Colonic mucosa (tissue), 4 donors: ENCODE measurements at places on chromosomes 1 and 21. TPM values are rescaled to one million over a fixed set of nuclear protein-coding genes. Genes with fewer than 3 reads are reported as not detected.
A peak's percentile ranks its signal among the peaks of the same experiment; 100 is the strongest.

- DNase-seq, result no peak
- H3K27ac ChIP-seq, result no peak overlapping the region
- no peaks in the 10 kb centered on the region for H3K36me3 ChIP-seq
- H3K4me1 ChIP-seq, result no peaks in the 10 kb centered on the region
- no peak overlapping the region for H3K4me3 ChIP-seq
These were observed 68.3 kb downstream of the ADSS2 start for GRCh38 chr1:244383278-244383884.

GRCh38 chr1:150619576-150620509 lies 9.6 kb downstream of the ENSA start:
- no peak for DNase-seq
- H3K27ac ChIP-seq, result peak overlapping the region; percentile 50
- H3K36me3 ChIP-seq, result peaks cover 3% of the 10 kb centered on the region
- H3K4me1 ChIP-seq, result peaks cover 15% of the 10 kb centered on the region
- no peak overlapping the region for H3K4me3 ChIP-seq

GRCh38 chr1:16165073-16165364 lies 9.2 kb upstream of the EPHA2 start:
- H3K27ac ChIP-seq, result no peak overlapping the region
- no peaks in the 10 kb centered on the region for H3K27me3 ChIP-seq
- peaks cover 22% of the 10 kb centered on the region for H3K4me1 ChIP-seq
- DNase-seq, result no peak

- no peaks in the 10 kb centered on the region for H3K4me1 ChIP-seq
- peak; percentile 66 for DNase-seq
- no peaks in the 10 kb centered on the region for H3K27me3 ChIP-seq
- peak overlapping the region; percentile 60 for H3K4me3 ChIP-seq
These were observed 529 bp upstream of the PRMT2 start for GRCh38 chr21:46634966-46635323.

DNA sequence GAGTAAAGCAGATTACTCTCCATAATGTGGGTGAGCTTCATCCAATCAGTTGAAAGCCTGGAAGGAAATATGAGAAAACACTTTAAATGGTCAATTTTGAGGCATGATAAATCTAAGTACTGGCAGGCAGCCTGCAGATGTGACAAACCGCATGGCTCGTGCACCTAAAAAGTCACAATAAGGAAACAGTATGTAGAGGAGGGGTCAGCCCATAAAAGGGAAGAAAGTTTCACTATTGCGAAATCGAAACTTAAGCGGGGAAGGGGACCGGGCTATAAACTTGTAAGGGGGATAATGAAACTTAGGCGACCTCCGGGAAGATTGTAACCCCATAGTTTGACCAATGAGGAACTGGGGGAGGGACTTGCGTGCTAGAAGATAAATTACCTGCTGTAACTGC lies 109.8 kb downstream of the PLPPR4 start:
- no peaks in the 10 kb centered on the region for H3K36me3 ChIP-seq
- H3K27me3 ChIP-seq, result no peaks in the 10 kb centered on the region
- no peak overlapping the region for H3K27ac ChIP-seq

- H3K4me1 ChIP-seq, result no peaks in the 10 kb centered on the region
- no peak overlapping the region for H3K27ac ChIP-seq
- no peak overlapping the region for H3K4me3 ChIP-seq
- DNase-seq, result no peak
These were observed 456.4 kb upstream of the DEPDC1 start for GRCh38 chr1:68953311-68953710.

DNA sequence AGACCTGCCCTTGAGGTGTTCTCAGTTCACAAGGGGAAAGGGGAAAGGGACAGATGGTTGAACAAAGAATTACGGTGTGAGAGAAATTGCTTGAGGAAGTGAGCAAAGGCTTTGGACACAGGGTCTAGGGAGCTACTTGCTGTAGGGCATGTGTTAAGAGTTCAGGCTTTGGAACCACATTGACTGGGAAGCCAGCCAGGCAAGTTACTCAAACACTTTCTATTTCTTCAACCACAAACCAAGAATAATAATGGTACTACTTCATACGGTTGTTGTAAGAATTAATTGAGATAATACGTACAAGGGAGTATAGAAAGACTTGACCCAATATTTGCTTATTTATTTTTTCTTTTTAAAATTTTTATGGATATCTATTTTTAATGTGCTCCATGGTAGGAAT lies 26.6 kb downstream of the AK4 start:
- no peak overlapping the region for H3K27ac ChIP-seq
- DNase-seq, result no peak
- H3K36me3 ChIP-seq, result no peaks in the 10 kb centered on the region
- no peak overlapping the region for H3K4me3 ChIP-seq

DNA sequence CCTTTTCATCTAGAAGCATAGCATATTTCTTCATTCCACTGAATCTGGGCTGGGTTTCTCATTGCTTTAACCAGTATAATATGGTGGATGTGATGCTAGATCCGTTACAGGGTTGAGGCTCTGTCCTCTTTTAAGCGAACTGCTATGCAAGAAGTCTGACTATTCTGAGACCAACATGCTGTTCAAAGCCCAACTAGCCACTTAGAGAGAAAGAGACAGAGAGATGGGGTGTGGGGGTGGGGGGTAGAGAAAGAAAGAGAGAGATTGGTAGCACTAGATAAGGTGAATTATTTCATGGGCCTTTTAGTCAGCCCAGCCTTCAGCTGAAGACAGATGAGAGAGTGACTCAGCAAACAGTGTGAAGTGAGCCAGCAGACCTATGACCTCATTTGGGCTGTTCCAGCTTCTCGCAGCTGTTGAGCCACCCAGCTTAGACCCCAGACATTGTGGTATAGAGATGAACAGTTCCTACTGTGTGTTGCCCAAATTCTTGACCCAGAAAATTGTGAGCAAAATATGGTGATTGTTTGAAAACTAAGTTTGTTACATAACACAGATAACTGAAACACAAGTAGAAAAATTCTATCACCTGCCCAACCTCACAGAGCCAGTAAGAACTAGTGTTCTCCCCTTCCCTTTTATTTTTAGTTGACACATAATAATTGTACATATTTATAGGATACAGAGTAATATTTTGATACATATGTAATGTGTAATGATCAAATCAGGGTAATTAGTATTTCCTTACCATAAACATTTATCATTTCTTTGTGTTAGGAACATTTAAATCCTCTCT lies 40.7 kb upstream of the PRKACB start:
- no peaks in the 10 kb centered on the region for H3K36me3 ChIP-seq
- no peaks in the 10 kb centered on the region for H3K4me1 ChIP-seq
- H3K4me3 ChIP-seq, result no peak overlapping the region
- DNase-seq, result peak; percentile 39
- no peak overlapping the region for H3K27ac ChIP-seq

GRCh38 chr1:232439011-232439410 lies 190.9 kb downstream of the SIPA1L2 start:
- peaks cover 5% of the 10 kb centered on the region for H3K36me3 ChIP-seq
- no peak for DNase-seq
- H3K4me3 ChIP-seq, result no peak overlapping the region
- no peaks in the 10 kb centered on the region for H3K4me1 ChIP-seq
- no peaks in the 10 kb centered on the region for H3K27me3 ChIP-seq

GRCh38 chr1:216936779-216937178 lies 213.6 kb upstream of the ESRRG start:
- no peak overlapping the region for H3K4me3 ChIP-seq
- DNase-seq, result no peak
- no peak overlapping the region for H3K27ac ChIP-seq
- H3K36me3 ChIP-seq, result no peaks in the 10 kb centered on the region

DNA sequence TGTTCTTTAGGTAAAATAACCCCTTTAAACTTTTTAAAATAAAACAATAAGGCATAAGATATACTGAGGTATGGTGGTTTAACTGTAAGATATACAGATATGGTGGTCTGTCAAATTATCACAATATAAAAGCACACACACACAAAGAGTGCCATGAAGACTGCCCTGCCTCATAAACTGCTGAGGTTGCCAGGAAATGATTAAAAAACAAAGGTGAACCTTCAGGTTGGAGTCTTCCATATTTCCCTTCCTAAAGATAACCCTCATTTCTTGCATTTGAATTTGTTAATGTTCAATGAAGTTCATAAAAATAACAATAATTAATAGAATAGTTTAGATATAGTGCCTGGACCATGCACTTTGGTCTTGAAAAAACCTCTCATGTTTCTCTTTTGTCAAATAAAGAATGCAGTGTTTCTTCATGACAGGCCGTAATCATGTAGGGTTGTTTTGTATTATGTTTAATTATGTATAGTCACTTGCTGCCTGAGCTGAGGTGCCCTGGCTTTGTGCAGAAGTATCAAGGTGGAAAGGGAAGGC lies 123.6 kb upstream of the B3GALT2 start:
- no peaks in the 10 kb centered on the region for H3K4me1 ChIP-seq
- peak overlapping the region; percentile 27 for H3K27ac ChIP-seq
- DNase-seq, result no peak
- H3K36me3 ChIP-seq, result no peaks in the 10 kb centered on the region

DNA sequence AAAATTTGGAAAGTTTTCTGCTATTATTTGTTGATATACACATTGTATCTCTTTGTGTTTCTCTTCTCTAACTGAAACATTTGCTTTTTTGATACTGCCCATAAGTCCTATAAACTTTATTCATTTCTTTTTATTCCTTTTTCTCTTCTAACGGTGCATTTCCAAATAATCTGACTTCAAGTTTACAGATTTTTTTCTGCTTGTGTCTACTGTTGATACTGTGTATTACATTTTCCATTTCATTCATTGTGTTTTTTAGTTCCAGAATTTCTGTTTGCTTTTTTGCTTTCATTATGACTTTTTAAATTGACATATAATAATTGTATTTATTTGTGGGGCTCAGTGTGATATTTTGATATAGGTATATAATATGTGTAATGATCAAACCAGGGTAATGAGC lies 38.3 kb upstream of the PLA2G2A start:
- no peak for DNase-seq
- H3K4me3 ChIP-seq, result no peak overlapping the region
- no peaks in the 10 kb centered on the region for H3K27me3 ChIP-seq
- no peaks in the 10 kb centered on the region for H3K36me3 ChIP-seq

DNA sequence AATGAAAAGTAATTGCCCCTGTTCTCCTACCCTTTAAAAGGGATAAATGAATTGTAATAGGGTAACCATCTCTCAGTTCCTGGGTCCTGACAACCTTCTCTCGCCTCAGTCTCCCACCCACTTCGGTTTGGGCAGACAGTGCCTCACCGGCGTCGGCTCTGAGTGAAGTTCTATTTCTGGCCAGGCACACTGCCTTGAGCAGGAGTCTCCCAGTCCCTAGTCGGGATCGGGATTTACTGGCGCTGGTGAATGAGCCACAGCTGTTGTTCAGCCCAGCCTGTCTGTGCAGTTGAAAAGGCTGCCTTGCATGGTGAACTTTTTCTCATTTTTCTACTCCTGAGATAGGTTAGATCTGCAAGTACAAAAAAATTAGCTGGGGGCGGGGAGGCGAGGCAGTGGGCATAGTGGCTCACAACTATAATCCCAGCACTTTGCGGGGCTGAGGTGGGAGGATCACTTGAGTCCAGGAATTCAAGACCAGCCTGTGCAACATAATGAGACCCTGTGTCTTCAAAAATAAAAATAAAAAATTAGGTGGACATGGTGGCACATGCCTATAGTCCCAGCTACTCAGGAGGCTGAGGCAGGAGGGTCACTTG lies 7.4 kb downstream of the PLEKHM2 start:
- no peak for DNase-seq
- H3K27me3 ChIP-seq, result no peaks in the 10 kb centered on the region
- H3K4me1 ChIP-seq, result no peaks in the 10 kb centered on the region

GRCh38 chr21:42218836-42219605 lies at the start of gene ABCG1:
Gene ABCG1, plus strand, starts transcription at chr21:42219140. Its CDS starts 123 bp downstream, at chr21:42219263.
- H3K27me3 ChIP-seq, result no peaks in the 10 kb centered on the region
- H3K4me3 ChIP-seq, result peak within 1 kb of the TSS; percentile 77
- H3K36me3 ChIP-seq, result no peaks in the 10 kb centered on the region
- peak within 1 kb of the TSS; percentile 38 for H3K27ac ChIP-seq
- DNase-seq, result peak; percentile 73
- peaks cover 6% of the 10 kb centered on the region for H3K4me1 ChIP-seq

- H3K27ac ChIP-seq, result no peak overlapping the region
- H3K4me1 ChIP-seq, result no peaks in the 10 kb centered on the region
- DNase-seq, result no peak
- no peak overlapping the region for H3K4me3 ChIP-seq
These were observed 416.1 kb downstream of the MRPL39 start for GRCh38 chr21:25191141-25191540.

- no peak overlapping the region for H3K27ac ChIP-seq
- H3K4me3 ChIP-seq, result no peak overlapping the region
- no peak for DNase-seq
- H3K27me3 ChIP-seq, result no peaks in the 10 kb centered on the region
- no peaks in the 10 kb centered on the region for H3K4me1 ChIP-seq
- H3K36me3 ChIP-seq, result no peaks in the 10 kb centered on the region
These were observed 22.8 kb downstream of the ATP6V1G3 start for GRCh38 chr1:198517623-198518199.

DNA sequence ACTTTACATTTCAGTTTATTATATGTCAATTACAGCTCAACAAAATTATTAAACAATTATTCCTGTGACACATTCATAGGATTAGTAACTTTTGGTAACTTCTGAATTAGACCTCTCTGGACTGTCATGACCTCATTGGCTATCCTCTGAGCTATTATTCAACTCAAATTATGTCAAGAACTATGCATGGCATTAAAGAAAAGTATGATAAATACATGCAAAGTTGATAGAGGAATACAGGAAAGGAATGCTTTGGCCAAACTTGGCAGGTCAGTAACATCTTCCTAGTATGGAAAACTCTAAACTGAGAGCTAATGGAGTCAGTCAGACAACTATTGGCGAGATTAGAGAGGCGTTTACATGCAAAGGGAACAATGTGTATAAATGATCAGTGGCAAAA lies 158.4 kb downstream of the DUSP10 start:
- H3K36me3 ChIP-seq, result no peaks in the 10 kb centered on the region
- H3K4me3 ChIP-seq, result no peak overlapping the region
- H3K4me1 ChIP-seq, result no peaks in the 10 kb centered on the region

DNA sequence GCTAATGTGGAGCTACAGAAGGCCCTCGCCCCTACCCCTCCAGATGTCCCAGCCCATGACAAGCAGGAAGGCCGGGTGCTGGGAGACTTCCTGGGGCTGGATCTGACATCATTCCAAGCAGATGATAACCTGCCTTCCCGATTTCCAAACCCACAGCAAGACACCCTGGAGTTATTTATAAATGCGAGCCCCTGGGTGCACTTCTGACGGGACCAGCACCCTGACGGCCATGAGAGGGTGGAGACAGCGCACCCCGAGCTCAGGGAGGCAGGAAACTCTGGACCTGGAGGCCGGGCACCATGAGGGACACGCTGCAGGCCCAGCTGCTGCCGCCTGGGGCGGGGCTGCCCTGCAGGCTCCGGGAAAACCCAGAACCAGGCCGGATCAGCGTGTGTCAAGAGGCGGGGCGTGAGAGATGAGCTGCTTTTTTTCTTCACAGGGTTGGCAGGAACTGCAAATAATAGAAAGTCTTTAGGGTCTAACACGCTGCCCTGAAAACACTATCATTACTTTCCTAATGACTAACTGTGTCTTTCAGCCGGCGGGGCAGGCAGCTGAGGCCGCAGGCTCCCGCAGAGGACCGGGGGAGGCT lies 2.5 kb upstream of the PCBP3 start:
- H3K4me3 ChIP-seq, result no peak overlapping the region
- H3K27me3 ChIP-seq, result no peaks in the 10 kb centered on the region
- peaks cover 16% of the 10 kb centered on the region for H3K4me1 ChIP-seq
- peak overlapping the region; percentile 74 for H3K27ac ChIP-seq
- no peaks in the 10 kb centered on the region for H3K36me3 ChIP-seq
- DNase-seq, result peak; percentile 62

Gene CDC20
- 201 TPM for total RNA-seq

Gene LCE2C
- total RNA-seq, result not detected

Gene LCK
- 24.7 TPM for total RNA-seq

Gene REN
- total RNA-seq, result 0.82 TPM

Gene ETNK2
- 0.40 TPM for total RNA-seq

Gene INAVA
- 167 TPM for total RNA-seq

Gene LRRN2
- total RNA-seq, result 13.1 TPM

Gene RGSL1
- not detected for total RNA-seq

Gene RORC
- total RNA-seq, result 20.5 TPM

Gene SLC5A9
- total RNA-seq, result 3.2 TPM

Gene SFN
- 239 TPM for total RNA-seq

Gene USP25
- total RNA-seq, result 30.5 TPM

Gene PTPN22
- total RNA-seq, result 5.9 TPM
